ENCODE measurements at places on chromosomes 7 and 10.

GRCh38 chr7:120942861-120943260 is 7.7 kb upstream of the ING3 start:
- no peak for DNase-seq

DNA sequence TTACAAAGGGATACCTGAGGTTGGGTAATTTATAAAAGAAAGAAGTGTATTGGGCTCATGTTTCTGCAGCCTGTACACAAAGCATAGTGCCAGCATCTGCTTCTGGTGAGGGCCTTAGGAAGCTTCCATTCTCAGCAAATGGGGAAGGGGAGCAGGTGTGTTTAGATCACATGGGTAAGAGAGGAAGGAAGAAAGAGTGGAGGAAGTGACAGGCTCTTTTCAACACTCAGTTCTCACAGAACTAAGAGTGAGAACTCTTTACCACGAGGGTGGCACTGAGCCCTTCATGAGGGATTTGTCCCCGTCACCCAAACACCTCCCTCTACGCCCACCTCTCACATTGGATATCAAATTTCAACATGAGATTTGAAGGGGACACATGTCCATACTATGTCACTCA is 506 bp upstream of the FAM170B start:
- DNase-seq = no peak

DNA sequence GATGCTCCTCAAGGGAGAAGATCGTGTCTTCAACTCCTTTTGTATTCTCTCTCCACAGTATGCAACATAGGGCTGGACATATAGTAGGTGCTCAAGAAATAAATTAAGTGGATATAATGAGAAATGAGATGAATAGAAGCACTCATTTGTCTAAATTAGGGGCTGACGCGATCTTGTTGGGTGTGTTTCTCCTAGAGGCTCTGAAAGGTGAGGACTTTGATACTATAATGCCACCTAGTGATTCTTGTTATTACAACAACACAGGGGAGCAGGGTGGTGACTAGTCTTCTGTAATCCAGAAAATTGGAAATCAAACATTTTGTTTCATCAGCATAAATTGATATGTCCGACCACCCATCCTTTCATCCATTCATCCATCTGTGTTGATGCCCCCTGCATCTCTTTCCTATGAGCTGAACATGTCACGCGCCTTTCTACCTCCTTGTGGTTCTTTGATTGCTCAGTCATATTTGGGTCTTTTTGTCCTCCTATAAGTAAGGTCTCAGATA is 3.5 kb upstream of the CFAP58 start:
- no peak for DNase-seq

- no peak for DNase-seq
Observed at GRCh38 chr7:139092090-139092796, 17.3 kb downstream of the ZC3HAV1 start.

Measured in activated naive CD4-positive, alpha-beta T cell (primary cell).